Fibroblast of skin of right biceps (primary cell): ENCODE measurements at places on chromosomes 4 and X.

DNA sequence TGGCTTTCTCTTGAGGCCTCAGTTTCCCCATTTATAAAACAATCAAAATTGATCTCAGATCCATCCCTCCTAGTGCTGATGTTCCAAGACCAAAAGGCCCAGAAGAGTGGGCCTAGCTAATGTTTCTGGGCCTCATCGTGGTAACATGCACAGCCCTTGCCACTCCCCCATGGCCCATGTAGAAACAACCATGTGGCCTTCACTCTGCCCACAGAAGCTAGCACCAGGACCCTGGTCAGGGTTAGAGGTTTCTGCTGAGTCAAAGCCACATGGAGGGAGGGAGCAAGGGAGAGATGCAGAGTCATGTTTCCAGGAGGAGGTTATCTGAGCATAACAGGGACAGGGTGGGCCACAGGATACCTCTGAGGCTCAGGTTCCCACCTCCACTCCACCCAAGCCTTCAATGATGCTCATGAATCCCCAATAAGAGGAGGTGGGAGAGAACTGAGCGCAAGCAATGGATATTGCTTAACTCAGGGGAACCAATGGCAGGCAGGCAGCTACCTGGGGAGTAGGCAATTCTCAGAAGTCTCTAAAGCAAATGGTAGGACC lies 16.9 kb downstream of the OTUD5 start:
- DNase-seq = no peak

- DNase-seq = no peak
These were observed at the start of gene PROM1 for GRCh38 chr4:16083241-16084191. Gene PROM1 (minus strand): TSS chr4:16084023. CDS start chr4:16075906, 8,117 bp downstream.

- no peak for DNase-seq
These were observed 83.4 kb downstream of the PHKA2 start for GRCh38 chrX:18900401-18900976.

DNA sequence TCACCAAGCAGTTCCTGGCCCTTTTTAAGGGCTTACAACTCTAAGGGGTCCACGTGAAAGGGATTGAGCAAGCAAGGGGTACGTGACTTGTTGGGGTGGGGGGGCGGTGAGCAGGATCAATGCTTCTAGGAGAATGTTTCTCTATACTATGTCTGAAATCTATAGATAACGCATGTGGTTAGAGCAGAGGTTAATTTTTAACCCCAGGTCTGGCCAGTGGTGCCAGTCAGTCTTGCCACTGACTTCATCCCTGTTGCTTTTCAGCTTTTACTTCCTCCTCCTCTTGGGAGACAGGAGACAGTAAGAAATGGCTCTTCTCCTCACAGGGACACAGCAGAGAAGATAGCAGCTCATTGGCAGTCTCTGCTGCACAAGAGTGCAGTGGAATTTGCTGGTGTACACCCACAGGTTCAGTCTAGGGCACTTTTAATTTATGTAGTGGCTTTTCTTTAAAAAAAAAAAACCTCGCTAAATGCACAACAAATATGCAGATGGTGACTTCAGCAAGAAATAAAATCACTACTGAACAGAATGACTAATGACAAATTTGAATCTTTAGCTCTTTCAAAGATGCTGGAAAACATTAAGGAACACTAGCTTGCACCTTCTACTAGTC lies 190.5 kb downstream of the CCNG2 start:
- no peak for DNase-seq
